ENCODE measurements at places on chromosomes 3 and 15. TPM values are rescaled to one million over a fixed set of nuclear protein-coding genes. Genes with fewer than 3 reads are reported as not detected.

Gene C15orf62
- polyA plus RNA-seq = 4.4 TPM

Gene TUBGCP5
- polyA plus RNA-seq = 33.6 TPM

Gene IDH2
- 127 TPM for polyA plus RNA-seq

Gene FOXB1
- not detected for polyA plus RNA-seq

Gene ACKR4
- polyA plus RNA-seq = 1.8 TPM

Gene SERPINI1
- 11.7 TPM for polyA plus RNA-seq

Gene SLC35G2
- 5.7 TPM for polyA plus RNA-seq

Gene HDC
- 1.1 TPM for polyA plus RNA-seq

Gene TM4SF18
- 13.1 TPM for polyA plus RNA-seq

Gene REC114
- polyA plus RNA-seq = not detected

Gene IGF2BP2
- 66.6 TPM for polyA plus RNA-seq

Gene MAPKBP1
- polyA plus RNA-seq = 22.8 TPM

Gene SEC62
- polyA plus RNA-seq = 155 TPM

Gene SNTN
- 13.9 TPM for polyA plus RNA-seq

Gene PLA2G4B
- 10.4 TPM for polyA plus RNA-seq

Gene PLA2G4E
- 0.15 TPM for polyA plus RNA-seq

Gene ECE2
- polyA plus RNA-seq = not detected

Gene GOLGA6A
- 0.50 TPM for polyA plus RNA-seq

Gene MST1R
- 7.1 TPM for polyA plus RNA-seq
